Omental fat pad (tissue), 4 donors: ENCODE measurements at places on chromosomes 12 and 14. TPM values are rescaled to one million over a fixed set of nuclear protein-coding genes. Genes with fewer than 3 reads are reported as not detected.

Gene SUPT16H
- total RNA-seq, result 54.0 TPM

Gene KLRF1
- total RNA-seq, result not detected

Gene RAD51AP1
- 1.5 TPM for total RNA-seq

Gene RPS6KA5
- total RNA-seq, result 3.2 TPM

- no peak for DNase-seq
These were observed 81.6 kb downstream of the SPRING1 start for GRCh38 chr12:116656306-116656705.

DNA sequence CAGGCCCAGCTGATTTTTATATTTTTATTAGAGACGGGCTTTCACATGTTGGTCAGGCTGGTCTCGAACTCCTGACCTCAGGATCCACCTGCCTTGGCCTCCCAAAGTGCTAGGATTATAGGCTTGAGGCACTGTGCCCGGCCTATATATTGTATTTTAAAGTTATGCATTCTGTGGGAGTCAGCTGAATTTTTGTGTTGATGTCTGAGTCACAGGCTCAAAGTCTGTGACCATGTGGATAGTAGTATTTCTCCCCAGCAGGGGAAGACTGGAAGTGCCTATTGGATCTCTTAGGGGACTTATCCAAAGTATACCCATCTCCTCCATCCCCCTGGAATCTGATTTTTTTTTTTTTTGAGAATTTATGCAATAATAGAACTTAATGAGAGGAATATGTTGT, 43.8 kb upstream of the ATF1 start:
- DNase-seq, result no peak

GRCh38 chr12:89707703-89708564, 704 bp downstream of the ATP2B1 start:
- no peak for DNase-seq

GRCh38 chr12:3753544-3754284, 805 bp upstream of the CRACR2A start:
- DNase-seq, result no peak

DNA sequence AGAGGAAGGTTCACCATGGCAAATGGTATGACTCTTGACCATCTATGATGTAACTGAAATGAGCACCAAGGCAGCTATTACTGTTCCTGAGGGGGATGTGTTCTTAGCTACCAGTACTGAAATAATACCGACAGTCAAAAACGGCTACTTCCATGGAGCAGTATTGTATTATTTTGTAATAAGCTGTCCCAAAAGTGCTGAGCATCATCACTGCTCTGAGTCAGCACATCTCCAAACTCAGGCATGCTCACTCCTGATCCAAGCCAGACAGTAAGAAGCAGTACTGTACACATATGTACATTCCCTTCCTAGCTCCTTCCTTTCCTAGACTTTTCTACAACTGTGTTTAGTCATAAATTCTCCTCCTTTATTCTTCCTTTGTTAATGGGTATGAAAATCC, 8.6 kb downstream of the VTI1B start:
- no peak for DNase-seq
